ENCODE measurements at places on chromosomes 3 and 15.

GRCh38 chr15:55250392-55250791 is 39.2 kb downstream of the RAB27A start:
- DNase-seq: no peak

GRCh38 chr3:94179059-94179458 is 116.2 kb downstream of the NSUN3 start:
- DNase-seq: no peak

- DNase-seq: no peak
These were observed 229.2 kb upstream of the KCNH8 start for GRCh38 chr3:18919158-18919557.

- no peak for DNase-seq
These were observed 13.6 kb downstream of the MRPS25 start for GRCh38 chr3:15051531-15051930.

DNA sequence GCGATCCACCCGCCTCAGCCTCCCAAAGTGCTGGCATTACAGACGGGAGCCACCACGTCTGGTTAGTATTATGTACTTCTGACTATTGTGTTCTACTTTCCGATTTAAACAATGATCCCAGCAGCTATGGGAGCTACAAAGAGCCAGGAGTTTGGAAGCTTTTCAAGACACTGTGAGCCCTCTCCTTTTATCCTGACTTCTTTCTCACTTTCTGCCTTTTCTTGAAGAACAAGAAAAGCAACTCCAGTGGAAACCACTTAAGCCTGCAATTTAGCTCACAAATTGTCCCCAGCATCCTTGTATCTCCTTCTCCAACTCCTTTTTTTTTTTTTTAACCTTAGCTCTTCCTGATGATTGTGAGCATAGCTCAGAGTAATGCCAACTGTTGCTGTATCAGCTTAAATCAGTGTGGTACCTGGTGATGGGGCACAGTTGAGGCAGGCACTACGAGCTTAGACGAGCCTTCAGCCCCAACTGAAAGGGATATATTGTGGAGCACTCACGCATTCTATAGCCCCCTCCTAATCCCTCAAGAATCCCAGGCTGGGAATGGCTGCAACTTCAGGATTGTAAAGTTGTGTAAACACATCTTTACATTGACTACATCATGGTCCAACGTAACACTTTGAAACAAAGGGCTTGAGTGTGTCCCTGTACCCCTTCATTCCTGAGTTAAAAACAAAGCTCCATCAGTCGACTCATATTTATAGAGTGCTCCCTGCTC is 677.0 kb downstream of the FHIT start:
- no peak for DNase-seq

DNA sequence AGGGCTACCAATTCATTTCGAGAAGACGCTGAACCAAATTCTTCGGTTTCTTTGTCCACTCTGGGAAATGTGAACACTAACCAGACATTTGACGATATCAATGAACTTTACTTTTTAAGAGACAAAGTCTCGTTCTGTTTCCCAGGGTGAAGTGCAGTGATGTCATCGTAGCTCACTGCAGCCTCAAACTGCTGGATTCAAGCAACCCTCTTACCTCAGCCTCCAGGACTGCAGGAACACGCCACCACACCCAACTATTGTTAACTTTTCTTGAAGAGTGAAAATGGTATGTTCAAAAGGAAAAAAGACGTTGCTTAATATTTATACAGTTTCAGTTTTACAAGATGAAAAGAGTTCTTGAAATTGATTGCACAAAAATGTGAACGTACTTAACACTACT is 30.6 kb downstream of the MB21D2 start:
- DNase-seq: no peak

GRCh38 chr15:74422652-74423430 is 10.9 kb downstream of the SEMA7A start:
- no peak for DNase-seq

GRCh38 chr3:30082652-30083051 is 523.7 kb upstream of the TGFBR2 start:
- no peak for DNase-seq

DNA sequence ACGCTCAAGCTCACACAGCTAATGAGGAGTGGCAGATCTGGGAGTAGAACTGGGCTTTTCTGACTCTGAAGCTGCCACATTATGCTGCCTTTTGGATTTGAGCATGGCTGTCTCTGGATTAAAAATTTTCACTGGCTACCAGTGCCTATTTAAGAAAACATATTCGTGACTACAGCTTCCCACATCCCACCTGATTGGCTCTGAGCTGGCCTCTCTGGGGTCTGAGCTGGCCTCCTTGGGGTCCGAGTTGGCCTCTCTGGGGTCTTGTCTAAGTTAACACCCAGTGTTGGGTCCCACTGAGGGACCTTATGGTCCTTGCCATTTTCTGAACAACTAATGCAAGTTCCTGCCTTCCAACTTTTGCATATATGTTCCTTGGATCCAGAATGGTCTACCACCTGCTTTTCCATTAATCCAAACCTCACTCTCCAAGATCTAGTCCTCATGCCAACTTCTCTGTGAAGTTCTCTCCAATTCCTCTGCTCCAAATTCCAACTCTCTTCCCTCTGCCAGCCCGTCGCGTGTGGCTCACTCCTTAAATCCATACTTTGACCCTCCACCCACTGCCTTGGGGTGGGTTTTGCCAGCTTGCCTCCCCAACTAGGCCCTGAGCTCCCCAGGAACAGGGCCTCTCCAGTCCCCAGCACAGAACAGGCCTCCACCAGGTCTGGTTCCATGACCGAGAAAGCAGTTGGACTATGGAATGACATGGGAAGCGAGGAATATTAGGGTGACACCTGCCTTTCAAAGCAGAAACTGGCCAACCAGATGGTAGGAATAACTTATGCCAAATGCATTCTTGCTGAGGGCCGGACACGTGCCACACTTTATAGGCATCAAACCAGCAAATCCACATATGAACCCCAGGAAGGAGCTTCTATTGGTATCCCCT is 42.5 kb downstream of the ATP2B2 start:
- no peak for DNase-seq

DNA sequence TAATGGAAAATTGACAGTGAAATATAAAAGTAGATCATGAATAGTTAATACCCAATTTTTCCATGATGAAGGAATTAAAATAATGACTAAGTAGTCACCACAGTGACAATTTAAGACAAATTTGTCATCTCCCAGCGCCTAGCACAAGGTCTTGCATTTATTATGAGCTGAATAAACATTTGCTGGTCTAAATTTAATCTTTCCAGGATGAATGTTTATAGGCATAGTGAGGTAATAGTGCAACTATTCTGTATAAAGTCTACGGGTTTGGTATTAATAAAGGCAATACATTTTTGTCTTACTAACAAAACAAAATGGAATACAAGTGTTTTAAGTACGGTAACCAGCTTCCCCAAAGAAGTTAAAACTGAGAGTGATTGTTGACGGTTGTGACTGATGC is 209.3 kb downstream of the CD47 start:
- no peak for DNase-seq

DNA sequence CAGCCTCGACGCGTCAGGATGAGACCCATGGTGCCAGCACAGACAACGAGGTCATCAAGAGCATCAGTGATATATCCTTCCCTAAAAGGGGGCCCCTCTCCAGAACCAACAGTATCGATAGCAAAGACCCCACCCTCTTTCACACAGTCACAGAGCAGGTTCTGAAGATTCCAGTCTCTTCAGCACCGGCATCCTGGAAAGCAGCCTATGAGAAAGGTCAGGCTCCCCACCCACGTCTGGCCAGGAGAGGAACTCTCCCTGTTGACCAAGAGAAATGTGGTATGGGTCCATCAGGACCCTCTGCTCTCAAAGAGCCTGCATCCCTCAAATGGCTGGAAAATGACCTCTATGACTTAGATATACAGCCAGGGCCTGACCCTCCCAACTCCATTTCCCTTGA is 11.6 kb downstream of the ANKRD34C start:
- DNase-seq: no peak

DNA sequence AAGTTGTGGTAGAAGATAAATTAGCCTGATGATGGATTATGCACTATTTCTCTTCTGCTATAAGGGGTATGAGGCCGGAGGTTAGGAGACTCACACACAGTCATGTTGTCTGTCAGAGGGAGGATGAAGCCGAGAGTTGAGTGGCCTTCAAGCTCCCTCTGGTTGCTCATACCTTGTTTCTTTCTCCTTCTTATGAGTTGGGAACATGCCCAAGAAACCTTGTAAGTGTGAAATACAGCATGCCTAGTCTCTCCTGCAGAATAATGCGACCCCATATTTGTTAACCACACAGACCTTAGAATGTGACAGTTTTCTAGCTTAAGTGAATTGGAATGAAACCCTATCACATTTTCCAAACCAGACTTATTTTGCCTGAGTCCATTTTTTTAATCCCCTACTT is 366.7 kb downstream of the PTPRG start:
- DNase-seq: no peak

DNA sequence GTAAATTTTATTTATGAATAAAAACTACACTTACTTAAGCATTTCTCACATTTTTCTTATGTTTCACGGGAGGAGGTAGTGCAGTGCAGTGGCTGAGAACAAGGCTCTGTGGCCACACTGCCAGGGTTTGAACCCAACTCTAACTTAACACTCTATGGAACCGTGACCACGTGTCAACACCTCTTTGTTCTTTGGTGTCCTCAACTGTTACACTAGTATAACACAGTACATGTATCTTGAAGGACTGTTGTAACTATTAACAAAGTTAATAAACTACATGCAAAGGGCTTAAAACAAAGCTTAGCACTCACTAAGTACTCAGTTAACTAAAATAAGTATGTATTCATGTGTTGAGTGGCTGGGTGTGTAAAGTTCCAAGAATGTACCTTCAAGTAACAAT is 19.5 kb downstream of the CD47 start:
- no peak for DNase-seq

DNA sequence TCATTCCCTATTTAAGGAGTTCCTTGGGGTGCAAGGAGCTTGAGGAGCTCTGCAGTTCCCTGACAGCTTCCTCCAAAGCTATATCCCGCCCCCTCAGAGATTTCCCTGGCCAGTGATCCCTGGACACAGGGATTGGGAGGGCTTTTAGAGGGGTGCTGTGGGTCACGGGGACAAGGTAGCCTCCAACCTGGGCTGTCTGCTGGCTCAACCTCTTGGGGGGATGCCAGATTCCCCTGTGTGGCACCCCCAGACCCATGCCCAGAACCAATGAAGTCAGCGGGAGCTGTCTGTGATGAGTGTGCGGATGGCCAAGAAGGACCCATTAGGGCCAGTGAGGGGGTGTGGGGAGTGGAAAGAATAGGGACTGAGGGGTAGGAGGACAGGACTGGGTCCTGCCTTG is 21.0 kb upstream of the ATP2B2 start:
- DNase-seq: peak; percentile 54

DNA sequence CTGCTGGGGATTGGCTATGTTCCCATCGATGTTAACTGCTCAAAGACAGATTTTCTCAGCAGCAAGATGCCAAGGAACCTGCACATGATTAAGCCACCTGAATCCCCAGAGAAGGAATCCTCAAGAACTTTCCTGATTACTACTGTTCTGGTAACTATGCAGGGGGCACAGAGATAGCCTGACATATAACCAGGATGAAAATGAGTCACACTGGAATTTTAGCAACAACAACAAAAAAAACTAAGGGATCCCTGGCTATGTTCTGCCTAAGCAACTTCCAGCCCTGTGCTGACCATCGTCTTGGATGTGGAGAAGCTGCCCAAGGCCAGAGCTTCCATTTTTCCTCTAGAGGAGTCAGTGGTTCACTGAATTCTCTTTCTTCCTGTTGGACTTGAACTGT is 13.8 kb downstream of the RIOX2 start:
- DNase-seq: no peak

- DNase-seq: no peak
These were observed 829 bp downstream of the RNF7 start for GRCh38 chr3:141738891-141739363.

GRCh38 chr15:77615472-77615871 is 17.2 kb downstream of the LINGO1 start:
- DNase-seq: no peak

- no peak for DNase-seq
These were observed 12.7 kb downstream of the SPSB4 start for GRCh38 chr3:141063831-141064230.

DNA sequence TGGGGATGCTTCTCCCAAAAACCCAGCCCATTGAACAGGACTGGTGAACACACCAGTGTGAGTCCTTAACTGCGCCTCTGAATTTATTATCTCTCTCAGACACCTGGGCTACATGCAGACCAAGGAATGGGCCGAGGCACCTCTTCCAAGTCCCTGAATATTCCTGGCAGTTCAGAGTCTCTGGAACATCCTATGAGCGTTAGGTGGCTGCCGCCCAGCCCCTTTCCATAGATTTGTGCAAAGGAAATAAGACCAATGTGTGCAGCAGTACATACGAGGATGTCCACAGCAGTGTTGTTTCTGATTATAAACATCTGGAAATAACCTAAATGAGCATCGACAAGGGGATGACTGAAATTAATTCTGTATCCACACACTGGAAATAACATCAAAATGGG is 104.9 kb upstream of the RPL32 start:
- no peak for DNase-seq

- no peak for DNase-seq
These were observed 675.6 kb downstream of the TBL1XR1 start for GRCh38 chr3:176521531-176522175.

DNA sequence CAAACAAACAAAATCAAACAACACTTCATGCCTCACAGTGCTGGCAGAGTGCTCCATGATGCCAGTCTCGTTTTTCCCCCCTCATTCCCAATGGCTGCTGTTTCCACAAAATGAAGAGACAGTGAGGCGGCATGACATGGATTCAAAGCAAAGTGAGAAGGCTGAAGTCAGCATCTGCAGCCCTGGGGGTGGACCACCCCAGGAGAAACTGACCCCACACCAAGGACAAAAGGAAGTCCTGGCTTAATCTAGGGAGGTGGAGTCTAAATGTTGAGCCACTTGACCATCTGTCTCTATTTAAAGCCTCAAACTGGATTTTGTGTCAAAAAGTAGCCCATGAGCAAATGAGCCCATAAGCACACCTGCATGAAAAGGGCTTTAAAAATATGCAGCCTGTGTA is 151.2 kb upstream of the RORA start:
- DNase-seq: no peak

DNA sequence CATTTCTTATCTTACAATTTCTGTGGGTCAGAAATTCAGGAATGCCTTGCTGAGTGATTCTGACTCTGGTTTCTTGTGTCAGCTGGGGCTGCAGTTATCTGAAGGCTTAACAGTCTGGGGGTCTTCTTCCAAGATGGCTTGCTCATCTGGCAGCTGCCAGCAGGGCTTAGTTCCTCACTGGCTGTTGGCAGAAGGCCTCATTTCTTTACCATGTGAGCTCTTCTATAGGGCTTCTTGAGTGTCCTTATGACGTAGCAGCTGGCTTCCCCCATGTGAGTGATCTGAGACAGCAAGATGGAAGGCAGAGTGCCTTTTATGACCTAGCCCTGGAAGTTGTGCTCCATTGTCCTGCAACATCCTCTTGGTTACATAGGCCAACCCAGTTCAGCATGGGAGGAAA is 82.0 kb upstream of the PDZRN3 start:
- no peak for DNase-seq

- no peak for DNase-seq
These were observed 54.3 kb upstream of the CCR4 start for GRCh38 chr3:32897001-32897601.

DNA sequence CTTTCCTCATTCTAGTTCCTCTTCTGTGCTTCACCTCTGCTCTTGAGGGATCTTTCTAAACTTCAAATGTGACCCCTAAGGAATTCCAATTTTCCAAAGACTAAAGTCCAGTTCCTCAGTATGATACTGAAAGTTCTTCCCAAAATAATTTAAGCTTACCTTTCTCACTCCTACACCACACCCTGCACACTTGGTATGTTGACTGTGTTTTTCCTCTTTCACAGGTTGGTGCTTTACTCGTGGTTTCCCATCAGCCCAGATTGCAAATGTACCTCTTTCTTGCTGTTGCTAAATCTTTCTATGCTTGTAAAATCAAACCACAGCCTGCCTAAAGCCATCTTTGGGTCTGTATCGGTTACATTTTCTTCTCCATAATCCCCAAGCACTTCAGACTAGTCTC is 30.5 kb upstream of the CLDN16 start:
- DNase-seq: no peak

All from suprapubic skin (tissue), 4 donors.